ENCODE measurements at places on chromosomes 5 and 9. TPM values are rescaled to one million over a fixed set of nuclear protein-coding genes. Genes with fewer than 3 reads are reported as not detected.
A peak's percentile ranks its signal among the peaks of the same experiment; 100 is the strongest.

- H3K27me3 ChIP-seq = no peaks in the 10 kb centered on the region
- no peak for DNase-seq
- no peaks in the 10 kb centered on the region for H3K4me1 ChIP-seq
- no peak overlapping the region for H3K4me3 ChIP-seq
- H3K27ac ChIP-seq = no peak overlapping the region
- H3K36me3 ChIP-seq = no peaks in the 10 kb centered on the region
These were observed 65.7 kb downstream of the CDH12 start for GRCh38 chr5:22787398-22787797.

DNA sequence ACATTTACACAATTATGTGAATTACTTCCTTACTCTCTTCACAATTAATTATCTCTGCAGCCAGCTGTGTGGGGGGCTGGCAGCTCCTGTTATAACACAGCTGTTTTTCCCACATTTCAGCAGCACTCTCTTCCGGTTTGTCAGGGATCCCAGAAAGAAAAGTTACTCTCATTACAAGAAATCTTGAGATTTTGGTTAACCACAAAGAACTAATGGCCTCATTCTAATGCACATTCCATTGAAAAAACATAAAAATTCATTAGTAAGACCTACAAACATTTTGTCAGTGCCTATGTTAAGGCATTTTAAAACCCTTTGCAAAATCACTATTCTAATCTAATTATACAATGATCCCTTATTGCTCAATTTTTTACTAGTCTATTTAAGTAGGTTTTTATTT, 64.1 kb downstream of the PDE4D start:
- H3K27ac ChIP-seq = no peak overlapping the region
- no peaks in the 10 kb centered on the region for H3K27me3 ChIP-seq
- H3K4me3 ChIP-seq = no peak overlapping the region

DNA sequence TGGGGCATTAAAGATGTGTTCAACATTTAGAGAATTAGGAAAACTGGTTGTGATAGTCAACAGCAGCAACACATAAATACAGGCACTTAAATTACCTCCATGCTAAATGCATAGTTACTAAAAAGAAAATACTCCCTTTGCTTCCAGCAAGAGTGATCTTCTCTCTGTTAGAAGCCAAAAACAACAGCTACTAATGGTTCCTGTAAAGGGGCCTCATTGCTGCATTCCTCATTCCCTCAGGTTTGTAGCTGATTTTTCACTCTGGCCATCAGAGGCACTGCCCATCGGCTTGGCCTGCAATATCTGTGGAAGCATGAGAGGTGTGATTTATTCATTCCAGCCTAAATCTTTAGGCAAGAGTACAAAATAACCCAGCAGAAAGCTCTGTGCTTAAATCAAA, 466.0 kb upstream of the ADAMTS16 start:
- no peaks in the 10 kb centered on the region for H3K4me1 ChIP-seq
- H3K36me3 ChIP-seq = no peaks in the 10 kb centered on the region
- H3K27ac ChIP-seq = no peak overlapping the region
- DNase-seq = no peak

DNA sequence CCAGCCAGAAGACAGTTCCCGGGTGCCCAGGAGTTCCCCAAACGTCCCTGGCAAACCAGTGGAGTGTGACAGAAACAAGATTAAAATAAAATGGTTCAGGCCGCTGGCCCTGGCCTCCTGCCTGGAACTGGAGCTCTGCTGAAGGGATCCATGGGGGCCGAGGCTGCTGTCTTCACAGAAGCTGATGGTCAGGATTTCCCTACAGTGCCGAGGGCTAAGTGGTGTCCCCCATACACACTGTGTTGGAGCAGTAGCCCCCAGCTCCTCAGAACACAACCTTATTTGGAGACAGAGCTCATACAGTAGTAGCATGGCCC, 55.9 kb downstream of the MRPL36 start:
- no peak overlapping the region for H3K27ac ChIP-seq
- DNase-seq = peak; percentile 19
- H3K4me1 ChIP-seq = no peaks in the 10 kb centered on the region

DNA sequence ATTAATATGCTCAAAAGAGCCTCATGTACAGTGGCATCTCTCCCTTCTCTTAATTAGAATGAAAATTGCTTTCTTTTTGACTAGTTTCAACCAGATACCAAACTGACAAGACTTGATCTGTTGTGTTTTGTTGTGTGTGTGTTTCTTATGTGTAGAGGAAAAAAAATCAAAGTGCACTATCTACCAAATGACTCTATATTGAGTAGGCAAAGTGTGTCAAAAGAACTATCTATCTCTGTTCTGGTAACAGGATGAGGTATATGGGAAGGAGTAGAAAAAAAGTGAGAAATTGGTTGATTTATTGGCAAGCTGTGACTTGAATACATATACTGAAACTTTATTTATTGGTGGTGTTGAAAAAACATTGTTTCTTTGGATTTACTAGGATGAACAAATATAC, 190.0 kb downstream of the SLF1 start:
- DNase-seq = no peak
- H3K27ac ChIP-seq = no peak overlapping the region
- no peaks in the 10 kb centered on the region for H3K36me3 ChIP-seq
- no peak overlapping the region for H3K4me3 ChIP-seq
- no peaks in the 10 kb centered on the region for H3K27me3 ChIP-seq
- no peaks in the 10 kb centered on the region for H3K4me1 ChIP-seq

- H3K27me3 ChIP-seq = no peaks in the 10 kb centered on the region
- no peaks in the 10 kb centered on the region for H3K36me3 ChIP-seq
- no peak for DNase-seq
- no peaks in the 10 kb centered on the region for H3K4me1 ChIP-seq
- no peak overlapping the region for H3K27ac ChIP-seq
These were observed 111.3 kb downstream of the FBXO4 start for GRCh38 chr5:42036379-42036778.

GRCh38 chr5:6736106-6736505, 22.9 kb downstream of the TENT4A start:
- no peaks in the 10 kb centered on the region for H3K4me1 ChIP-seq
- H3K27ac ChIP-seq = no peak overlapping the region
- no peak for DNase-seq
- no peaks in the 10 kb centered on the region for H3K27me3 ChIP-seq
- no peak overlapping the region for H3K4me3 ChIP-seq
- H3K36me3 ChIP-seq = no peaks in the 10 kb centered on the region

DNA sequence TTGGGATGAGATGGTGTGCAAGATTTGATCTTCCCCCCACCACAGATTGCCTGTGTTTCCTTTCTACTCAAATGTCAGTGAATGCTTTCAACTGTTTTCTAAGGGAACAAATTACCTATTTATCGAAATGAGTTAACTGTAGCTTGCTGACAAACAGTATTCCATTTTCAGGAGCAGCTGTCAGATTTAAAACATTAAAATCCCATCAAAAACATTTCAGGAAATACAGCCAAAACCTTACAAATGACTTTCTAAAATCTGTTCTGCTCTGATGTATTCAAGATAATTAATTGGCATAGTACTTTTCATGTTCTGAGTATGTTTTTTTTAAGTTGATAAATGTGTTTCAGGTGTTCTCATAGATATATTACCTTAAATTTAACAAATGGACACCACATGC, 158.0 kb upstream of the DMRTA1 start:
- H3K27ac ChIP-seq = no peak overlapping the region
- DNase-seq = no peak
- no peak overlapping the region for H3K4me3 ChIP-seq
- H3K27me3 ChIP-seq = peaks cover 2% of the 10 kb centered on the region
- no peaks in the 10 kb centered on the region for H3K4me1 ChIP-seq

DNA sequence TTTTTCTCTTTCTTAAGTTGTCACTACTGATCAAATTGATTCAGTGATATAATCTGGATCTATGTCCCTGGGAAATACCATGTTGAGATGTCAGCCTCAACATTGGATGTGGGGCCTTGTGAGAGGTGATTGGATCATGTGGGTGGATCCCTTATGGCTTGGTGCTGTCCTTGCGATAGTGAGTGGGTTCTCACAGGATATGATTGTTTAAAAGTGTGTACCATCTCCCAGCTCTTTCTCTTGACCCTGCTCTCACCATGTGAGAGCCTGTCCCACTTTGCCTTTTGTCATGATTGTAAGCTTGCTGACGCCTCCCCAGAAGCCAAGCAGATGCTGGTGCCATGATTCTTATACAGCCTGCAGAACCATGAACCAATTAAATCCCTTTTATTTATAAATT, 68.6 kb downstream of the ST8SIA4 start:
- no peak overlapping the region for H3K4me3 ChIP-seq
- H3K27ac ChIP-seq = no peak overlapping the region
- H3K36me3 ChIP-seq = no peaks in the 10 kb centered on the region
- H3K27me3 ChIP-seq = no peaks in the 10 kb centered on the region

- no peaks in the 10 kb centered on the region for H3K27me3 ChIP-seq
These were observed 27.2 kb downstream of the PTTG1 start for GRCh38 chr5:160448886-160449285.

GRCh38 chr5:40150896-40151295, 528.8 kb upstream of the PTGER4 start:
- H3K36me3 ChIP-seq = no peaks in the 10 kb centered on the region
- H3K4me1 ChIP-seq = no peaks in the 10 kb centered on the region
- no peak for DNase-seq
- no peak overlapping the region for H3K4me3 ChIP-seq
- no peak overlapping the region for H3K27ac ChIP-seq

DNA sequence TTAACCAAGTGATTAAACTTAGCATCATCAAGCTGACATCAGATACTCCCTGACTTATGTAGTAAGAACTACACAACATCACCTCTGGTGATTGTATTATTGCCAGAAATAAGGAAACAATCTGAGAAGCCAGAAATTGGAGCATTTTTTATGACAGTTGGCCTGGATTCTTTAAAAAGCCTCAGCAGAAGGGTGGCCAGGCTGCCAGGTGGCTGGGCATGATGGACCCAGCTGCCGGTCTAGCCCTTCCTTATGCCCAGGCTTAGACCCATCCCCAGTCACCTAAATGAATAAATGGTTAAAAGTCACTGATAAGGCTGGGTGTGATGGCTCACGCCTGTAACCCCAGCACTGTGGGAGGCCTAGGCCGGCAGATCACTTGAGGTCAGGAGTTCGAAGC, 12.8 kb downstream of the OR1K1 start:
- no peaks in the 10 kb centered on the region for H3K4me1 ChIP-seq
- DNase-seq = no peak
- H3K27me3 ChIP-seq = no peaks in the 10 kb centered on the region
- no peak overlapping the region for H3K4me3 ChIP-seq
- no peaks in the 10 kb centered on the region for H3K36me3 ChIP-seq

- H3K36me3 ChIP-seq = no peaks in the 10 kb centered on the region
- H3K4me3 ChIP-seq = no peak overlapping the region
- DNase-seq = no peak
- H3K4me1 ChIP-seq = no peaks in the 10 kb centered on the region
- H3K27me3 ChIP-seq = no peaks in the 10 kb centered on the region
These were observed 150.4 kb upstream of the ERCC6L2 start for GRCh38 chr9:95725045-95725444.

DNA sequence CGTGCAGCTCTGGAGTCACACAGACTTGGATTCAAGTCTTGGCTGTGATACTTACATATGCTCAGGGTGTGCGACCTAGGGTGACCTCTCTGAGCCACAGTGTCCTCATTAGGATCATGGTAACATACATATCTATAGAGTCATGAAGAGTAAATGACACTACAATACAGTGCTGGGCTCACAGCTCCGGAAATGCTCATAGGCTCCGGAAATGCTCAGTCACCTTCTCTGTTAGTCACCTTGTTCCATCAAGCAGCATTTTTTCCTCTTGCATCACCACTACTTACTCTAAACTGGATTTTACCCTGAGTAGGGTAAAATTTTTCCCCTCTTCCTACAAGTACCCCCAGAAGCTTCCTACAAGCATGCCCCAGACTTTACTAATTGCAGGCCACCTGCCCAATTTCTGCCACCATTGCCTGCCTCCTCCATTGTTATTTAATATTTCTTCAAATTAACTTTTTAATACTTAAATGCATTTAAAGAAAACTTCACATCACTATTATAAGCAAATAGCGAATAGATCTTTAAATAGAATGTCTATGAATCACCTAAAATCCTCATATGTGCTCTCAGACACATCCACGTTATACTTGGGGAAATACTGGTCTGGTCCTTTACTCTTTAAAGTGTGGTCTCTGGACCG, 147.6 kb upstream of the SPRY4 start:
- DNase-seq = no peak
- H3K4me3 ChIP-seq = no peak overlapping the region
- no peaks in the 10 kb centered on the region for H3K36me3 ChIP-seq
- H3K4me1 ChIP-seq = no peaks in the 10 kb centered on the region

Gene LCN6
- 17.4 TPM for total RNA-seq

Gene NPM1
- total RNA-seq = 496 TPM

Gene NFX1
- 35.8 TPM for total RNA-seq

Gene FUT7
- total RNA-seq = 0.68 TPM

Gene SPINK7
- total RNA-seq = not detected

Gene PCDHGC5
- 6.3 TPM for total RNA-seq

Gene SHISAL2B
- total RNA-seq = not detected

Measured in aorta (tissue), 5 donors.